ENCODE measurements at places on chromosomes 16 and 17.

GRCh38 chr16:72829846-72830775 lies 217.8 kb downstream of the ZFHX3 start:
- no peak for DNase-seq

GRCh38 chr16:70646260-70647241 lies at the start of gene IL34:
IL34 (plus strand) TSS chr16:70646559; CDS start chr16:70646948, 389 bp downstream.
- no peak for DNase-seq

DNA sequence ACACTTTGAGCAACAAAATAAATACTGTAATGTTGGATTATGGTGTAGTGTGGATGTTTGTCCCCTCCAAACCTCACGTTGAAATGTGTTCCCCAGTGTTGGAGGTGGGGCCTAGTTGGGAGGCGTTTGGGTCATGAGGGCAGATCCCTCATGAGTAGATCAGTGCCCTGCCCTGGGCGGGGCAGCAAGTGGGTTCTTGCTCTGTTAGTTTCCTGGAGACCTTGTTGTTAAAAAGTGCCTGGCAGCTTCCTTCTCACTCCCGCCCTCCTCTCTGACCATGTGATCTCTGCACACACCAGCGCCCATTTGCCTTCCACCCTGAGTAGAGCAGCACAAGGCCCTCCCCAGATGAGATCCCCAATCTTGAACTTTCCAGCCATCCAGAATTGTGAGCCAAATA lies 67.7 kb downstream of the MPRIP start:
- peak; percentile 76 for DNase-seq

GRCh38 chr17:48259694-48260291 lies 152.2 kb downstream of the SNX11 start:
- DNase-seq = no peak

- DNase-seq = peak; percentile 56
Observed at GRCh38 chr17:17675925-17676534, 5.2 kb upstream of the RAI1 start.

DNA sequence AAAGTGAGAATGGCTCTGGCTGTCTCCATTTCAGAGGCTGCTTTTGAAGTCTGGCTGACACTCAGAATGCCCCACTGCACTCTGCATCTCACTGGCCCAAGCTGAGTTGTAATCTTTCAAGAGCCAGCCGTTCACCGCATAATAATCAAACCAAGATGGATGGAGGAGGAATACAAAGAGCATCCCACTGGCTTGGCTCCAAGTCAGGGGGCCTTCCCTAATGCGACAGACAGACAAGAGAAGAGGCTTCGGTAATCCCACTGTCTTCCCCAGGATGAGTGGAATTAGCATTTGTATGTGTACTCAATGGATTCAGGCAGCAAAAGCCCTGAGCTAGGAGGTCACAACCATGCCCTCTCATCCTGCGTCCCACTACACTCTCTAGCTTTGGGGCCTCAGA lies 68.0 kb downstream of the CBLN1 start:
- no peak for DNase-seq

DNA sequence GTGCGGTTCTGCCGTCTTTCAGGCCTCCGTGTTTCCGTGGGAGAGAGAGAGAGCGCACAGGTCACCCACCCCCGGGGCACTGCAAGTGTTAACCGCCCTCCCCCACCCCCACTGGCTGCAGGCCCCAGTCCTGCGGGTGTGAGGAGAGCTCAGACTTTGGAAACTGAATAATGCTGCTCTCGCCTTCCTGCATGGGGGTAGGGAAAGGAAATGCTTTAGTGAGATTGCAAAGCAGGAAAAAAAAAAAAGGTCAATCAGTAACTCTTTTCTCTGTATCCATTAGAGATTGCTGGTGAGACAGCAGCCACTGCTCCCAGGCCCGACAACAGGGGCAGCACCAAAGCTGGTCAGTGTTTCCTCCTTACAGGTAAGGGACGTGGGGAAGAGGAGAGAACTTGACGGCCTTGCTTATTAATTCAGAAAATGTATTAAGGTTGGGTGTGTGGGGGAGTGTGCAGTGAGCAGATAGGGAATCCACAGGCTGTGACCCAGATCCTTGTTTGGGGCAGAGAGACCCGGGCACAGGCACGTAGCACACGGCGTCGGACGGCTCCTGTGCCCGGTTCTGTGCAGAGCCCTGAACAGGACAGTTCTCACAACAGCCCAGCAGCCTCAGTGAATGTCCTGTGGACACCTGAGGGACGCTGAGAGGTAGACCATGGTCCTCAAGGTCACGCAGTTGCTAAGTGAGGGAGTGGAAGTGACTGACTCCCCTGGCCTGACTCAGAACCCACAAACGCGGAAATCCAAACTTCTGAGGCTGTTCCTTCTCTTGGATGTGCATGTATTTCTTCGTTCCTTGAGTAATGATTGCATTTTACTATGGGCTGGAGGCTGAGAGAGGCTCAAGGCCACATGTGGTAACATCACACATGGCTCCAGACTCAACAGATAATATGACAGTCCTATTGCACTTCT lies 156.5 kb downstream of the FOXL1 start:
- no peak for DNase-seq

GRCh38 chr17:44219108-44219615 lies 313 bp downstream of the UBTF start:
- DNase-seq = peak; percentile 79

GRCh38 chr16:89491974-89492687 lies 1.8 kb upstream of the ANKRD11 start:
- no peak for DNase-seq

GRCh38 chr17:21772321-21772720 lies 80.0 kb downstream of the KCNJ18 start:
- no peak for DNase-seq

DNA sequence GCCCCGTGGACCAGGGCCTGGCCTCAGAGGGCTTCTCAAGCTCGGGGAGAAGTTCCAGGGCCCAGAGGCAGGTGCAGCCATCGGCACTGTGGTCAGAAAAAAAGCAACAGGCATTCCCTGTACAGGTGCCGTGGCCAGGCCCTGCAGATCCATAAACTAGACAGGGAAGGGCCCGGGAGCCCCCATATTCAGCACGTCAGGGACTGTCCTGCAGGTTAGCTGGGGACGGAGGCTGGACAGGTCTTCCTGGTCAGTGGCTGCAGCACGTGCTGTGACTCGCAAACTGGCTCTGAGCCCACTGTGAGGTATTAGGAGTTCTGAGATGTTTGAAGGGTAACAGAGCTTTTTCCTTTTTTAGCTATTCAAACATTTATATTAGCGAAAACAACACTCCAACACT lies 15.0 kb upstream of the C16orf95 start:
- no peak for DNase-seq

- DNase-seq = peak; percentile 53
Observed at GRCh38 chr17:28871056-28871579, 16.3 kb downstream of the ERAL1 start.

DNA sequence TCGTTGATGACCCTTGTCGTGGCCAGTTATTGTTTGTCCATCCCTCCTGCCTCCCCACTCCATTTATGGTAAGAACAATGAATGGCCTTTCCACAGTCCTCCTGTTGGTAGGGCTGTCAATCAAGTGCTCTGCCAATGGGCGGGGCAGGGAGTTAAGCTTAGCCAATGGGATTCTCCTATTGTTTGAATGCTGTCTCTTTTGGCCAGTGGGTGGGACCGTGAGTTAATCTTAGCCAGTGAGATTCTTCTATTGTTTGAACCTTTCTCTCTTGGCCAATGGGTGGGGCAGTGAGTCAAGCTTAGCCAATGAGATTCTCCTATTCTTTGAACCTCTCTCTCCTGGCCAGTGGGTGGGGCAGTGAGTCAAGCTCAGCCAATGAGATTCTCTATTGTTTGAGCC lies 85.4 kb downstream of the IRX3 start:
- no peak for DNase-seq

- DNase-seq = peak; percentile 73
Observed at GRCh38 chr17:57999496-58000017, 7.5 kb downstream of the SRSF1 start.

GRCh38 chr17:32102172-32102571 lies 40.1 kb upstream of the RHOT1 start:
- no peak for DNase-seq

DNA sequence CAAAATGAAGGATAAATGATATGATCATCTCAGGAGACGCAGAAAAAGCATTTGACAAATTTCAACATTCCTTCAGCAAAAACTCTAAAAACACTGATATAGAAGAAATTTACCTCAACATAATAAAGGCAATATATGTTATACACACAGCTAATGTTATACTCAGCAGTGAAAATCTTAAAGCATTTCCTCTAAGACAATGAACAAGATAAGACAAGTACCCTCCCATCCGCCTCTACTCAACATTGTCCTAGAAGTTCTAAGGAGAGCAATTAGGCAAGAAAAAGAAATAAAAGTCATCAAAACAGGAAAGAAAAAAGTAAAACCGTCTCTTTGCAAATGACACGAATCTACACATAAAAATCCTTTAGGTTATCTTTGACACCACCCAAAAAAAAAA lies 1432.8 kb downstream of the CDH11 start:
- DNase-seq = no peak

- DNase-seq = no peak
Observed at GRCh38 chr17:39972271-39972670, 8.3 kb upstream of the PSMD3 start.

DNA sequence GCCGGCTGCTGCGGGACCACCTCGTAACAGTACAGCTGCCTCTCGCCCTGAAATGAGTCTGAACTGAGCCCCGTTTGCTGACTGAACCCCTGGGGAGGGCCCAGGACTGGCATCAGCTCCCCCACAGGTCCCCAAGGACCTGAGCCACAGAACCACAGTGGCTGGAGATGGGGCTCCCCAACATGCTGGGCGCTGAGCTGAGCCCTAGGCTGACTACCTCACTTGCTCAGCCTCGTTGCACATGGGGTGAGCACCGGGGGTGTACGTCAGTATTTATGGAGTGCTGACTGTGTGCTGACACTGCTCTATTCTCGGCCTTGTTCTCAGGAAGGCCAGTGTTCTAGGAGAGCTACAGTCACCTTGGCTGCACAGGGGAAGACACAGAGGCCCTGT lies 6.6 kb upstream of the VASN start:
- no peak for DNase-seq

DNA sequence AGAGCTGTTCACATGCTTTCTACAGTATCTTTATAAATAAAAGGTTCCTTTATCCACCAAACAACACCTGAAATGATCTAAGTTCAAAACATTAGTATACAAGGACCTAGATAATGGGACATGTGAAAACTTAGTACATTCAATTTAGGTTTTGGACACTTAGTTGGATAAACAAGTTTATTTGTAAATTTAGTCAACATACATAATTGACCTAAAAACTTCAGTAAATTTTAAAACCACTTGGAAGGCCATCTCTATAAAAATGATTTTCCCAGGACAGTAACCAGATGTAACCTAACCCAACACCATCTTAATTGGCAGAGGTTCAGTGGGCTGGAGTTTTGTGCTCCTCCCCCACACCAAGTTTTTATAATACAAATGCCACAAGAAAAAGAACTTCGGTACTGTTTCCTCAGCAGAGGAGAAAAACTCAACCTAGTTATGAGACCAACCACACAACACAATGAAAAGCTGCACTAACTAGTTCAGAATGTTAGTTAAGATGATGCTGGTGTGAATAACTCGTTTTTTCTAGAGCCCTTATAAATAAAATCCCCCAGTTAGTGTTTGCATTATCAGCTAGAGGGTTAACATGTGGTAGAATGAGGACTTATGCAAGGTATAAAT lies 7.2 kb upstream of the UNK start:
- no peak for DNase-seq

DNA sequence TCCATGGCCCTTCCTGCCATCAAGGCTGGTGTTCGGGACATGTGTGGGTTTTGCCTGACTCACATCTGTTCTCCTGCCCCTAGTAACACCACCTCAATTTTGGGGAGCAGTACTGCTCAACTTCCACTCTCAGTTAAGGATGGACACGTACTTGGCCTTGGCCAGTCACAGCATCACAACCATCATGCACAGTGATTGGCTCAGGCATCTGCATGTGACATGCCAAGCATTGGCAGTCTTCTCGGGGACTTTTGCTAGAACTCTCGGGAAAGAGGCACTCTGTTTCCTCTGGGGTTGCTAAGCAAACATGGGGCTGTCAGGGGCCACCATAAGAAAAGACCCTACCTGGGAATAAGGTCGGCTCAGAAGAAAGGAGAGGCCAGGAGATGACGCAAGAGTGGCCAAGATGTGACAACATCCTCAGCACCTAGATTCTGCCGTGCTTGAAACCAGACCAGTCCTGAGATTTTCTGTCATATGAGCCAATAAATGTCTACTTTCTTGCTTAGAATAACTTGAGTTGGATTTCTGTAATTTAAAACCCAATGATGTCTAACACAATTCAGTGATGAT lies 11.9 kb upstream of the KDM8 start:
- DNase-seq = no peak

- no peak for DNase-seq
Observed at GRCh38 chr17:60006160-60006559, 41.6 kb upstream of the RNFT1 start.

DNA sequence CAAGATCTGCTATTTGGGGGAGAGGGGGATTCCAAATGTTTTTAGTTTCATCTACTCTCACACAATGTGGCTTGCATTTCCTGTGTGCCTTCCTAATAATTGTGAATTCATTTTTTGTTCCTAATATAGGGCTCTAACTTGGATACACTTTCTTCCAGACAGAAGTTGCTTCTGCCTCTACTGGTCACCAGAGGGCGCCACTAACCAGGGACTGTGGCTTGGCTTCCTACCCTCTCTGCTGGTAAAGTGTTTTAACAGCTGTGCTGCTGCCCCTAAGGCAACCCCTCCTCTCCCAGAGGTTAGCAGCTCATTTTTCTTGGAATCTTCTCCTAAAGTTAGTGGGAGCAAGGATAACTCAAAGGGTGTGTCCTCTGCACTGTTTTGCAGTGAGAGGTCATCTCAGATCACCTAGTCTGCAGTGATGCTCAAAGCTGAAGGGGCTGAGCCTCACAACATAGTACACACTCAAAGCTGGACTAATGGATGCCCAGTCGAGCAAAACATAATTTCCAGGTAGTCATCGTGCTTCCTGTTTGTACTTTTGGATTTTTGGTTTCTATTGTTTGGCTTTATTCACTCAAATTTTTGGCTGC lies 5.0 kb upstream of the PRSS54 start:
- peak; percentile 22 for DNase-seq

DNA sequence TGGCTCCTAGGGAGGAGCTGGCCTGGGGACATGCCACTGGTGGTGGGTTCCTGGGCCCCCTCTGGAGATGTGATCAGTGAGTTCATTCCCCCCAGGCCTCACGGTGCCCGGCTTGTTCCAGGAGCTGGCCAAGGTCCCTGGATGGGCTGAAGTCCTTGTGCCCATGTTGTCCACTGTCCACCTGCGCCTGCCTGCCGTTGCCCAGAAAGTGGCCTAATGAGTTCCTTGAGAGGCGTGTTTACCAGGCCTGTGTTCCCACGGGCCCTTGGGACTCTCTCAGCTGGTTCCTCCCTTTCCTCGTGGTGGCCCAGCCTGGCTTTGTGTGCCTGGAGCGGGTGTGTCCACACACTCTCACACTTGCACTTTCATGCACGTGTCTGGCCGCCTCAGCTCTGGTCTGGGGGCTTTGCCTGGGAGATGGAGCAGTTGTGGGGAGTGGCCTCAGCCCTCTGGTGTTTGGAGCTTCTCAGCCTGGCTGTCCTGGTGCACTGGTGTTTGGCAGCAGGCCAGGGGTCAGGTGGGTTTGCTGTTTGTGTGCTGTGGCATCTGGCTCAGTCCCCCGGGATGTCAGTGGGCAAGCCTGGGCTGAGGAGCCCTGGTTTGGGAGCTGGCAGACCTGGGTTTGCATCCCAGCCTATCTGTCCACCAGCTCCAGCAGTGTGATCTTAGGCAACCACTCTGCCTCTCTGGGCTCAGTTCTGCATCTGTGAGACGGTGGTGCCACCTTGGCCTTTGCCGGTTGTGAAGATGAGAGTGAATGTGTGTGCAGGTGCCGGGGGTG lies 18.0 kb downstream of the ADCY7 start:
- no peak for DNase-seq

- no peak for DNase-seq
Observed at GRCh38 chr16:84107921-84108320, 8.8 kb downstream of the MBTPS1 start.
